ENCODE measurements at places on chromosomes 16 and 17.

DNA sequence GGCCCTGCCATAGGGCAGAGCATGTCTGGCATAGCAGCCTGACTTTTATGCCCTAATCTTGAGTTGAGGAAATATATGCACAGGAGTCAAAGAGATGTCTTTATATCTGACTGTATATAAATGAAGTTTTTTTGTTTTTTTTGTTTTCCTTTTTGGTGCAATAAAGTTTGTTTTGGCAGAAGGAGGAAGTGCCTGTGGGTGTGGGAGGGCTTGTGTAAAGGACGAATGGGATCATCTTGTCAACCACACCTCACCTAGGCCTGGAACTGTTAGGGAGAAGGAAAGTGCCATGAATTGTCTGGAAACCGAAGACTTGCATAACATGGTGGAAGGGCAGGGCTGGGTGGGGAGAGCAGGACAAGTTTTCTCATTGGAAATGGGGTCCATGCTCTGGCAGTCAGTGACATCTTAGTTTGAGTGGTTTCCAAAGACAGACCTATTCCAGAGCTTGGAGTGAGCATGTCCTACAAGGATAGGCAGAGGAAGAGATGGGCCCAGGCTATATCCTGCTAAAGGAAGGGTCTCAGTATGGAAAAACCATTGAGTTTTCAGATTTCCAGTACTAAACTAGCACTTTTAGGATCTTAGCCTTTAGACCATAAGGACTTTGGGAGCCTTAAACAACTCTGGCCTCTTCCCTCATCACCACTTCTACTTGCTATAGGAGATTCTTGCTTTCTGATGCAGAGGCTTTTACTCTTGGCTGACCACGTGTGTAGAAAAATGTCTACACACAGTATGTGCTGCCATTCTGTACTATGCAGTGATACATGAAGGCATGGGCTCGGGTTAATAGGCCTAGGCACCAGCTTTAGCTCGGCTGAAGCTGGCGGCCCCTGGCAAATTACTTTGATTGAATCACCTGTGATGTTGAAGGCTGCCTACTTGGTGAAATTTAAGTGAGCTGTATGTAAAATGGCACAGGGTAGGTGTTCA is 15.5 kb downstream of the SNF8 start:
- DNase-seq: no peak

DNA sequence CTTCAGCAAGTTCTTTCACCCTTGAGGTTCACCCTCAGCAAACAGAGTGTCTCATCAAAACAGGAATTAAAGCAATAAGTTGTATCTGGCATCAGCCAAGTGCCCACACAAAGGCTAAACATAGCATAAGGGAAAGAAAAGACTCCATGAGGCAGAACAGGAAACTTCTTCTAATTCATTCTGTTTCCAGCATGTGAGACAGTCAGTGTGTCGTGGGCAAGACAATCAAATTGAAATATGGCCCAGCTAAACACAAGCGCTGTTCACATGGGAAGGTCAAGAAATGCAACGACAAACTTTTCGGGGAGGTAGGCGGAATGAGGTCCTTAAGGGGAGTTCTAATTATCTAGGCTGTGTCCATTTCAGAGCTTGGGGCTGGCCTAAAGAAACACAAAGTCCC is 393.4 kb downstream of the HAPSTR1 start:
- no peak for DNase-seq

DNA sequence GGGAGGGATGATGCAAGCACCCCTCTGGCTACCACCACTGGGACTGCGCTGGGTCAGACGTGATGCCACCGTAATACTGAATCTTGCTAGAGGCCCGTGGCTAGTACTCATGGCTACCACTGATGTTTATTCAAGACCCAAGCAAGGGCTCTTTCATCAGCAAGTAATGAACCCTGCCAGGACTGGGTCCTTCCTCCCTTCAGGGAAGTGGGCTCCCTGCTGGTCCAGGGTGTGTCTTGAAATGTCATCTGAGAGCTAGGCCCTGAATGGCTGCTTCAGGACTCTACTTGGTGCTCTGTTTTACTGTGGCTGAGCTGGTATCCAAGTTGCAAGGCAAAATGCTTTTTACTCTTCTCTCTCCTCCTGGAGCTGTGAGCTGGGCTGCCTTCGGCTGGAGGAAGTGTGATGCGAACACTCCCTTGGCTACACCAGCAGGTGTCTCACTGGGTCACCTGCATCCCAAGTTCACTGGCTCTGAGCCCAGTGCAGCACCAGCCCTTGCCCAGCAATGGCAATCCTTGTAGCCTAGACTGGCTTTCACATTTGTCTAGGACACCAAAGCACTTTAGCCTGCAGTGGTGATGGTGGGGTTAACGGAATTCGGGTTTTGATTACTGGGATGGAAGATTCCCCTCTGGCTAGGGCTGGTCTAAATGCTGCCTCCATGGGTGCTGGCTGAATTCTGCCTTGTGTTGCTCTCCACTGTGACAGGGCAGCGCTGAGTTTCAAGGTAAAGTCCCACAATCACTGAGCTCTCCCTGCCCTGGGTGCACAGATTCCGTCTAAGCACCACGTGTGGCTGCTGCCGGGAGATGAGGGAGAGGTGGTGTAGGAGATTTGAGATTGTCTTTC is 98.6 kb downstream of the USP22 start:
- DNase-seq: peak; percentile 51

DNA sequence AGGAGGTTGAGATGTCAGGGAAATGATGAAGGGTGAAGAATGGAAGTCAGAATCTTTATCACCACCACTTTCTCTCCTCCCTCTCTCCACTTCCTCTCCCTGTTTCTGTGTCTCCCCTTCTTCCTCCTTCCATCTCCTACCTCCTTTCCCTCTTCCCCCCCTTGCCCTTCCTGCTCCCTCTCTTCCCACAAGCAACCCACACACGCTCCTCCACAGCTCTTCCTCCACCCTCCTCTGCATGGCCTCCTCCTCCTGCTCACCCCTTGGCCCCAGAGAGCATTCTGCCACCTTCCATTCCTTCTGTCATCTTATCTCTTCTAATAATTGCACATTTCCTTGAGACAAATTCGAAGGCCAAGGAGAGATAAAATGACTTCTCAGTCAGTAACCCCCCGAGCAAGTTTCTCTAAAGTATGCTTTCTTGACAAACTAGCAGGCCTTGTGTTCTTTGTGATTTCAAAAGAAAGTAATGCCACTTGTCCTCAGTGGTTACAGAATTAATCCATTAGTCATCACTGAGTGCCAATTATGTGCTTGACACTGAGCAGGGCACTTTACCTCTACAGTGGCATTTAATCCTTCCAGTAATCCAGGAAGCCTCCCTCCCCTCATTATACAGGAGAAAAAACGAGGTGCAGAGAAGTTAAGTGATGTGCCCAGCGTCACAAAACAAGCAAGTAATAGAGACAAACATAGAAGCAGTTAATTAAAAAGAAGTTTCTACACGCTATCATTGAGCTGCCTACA is 72.3 kb upstream of the CCL1 start:
- DNase-seq: no peak

DNA sequence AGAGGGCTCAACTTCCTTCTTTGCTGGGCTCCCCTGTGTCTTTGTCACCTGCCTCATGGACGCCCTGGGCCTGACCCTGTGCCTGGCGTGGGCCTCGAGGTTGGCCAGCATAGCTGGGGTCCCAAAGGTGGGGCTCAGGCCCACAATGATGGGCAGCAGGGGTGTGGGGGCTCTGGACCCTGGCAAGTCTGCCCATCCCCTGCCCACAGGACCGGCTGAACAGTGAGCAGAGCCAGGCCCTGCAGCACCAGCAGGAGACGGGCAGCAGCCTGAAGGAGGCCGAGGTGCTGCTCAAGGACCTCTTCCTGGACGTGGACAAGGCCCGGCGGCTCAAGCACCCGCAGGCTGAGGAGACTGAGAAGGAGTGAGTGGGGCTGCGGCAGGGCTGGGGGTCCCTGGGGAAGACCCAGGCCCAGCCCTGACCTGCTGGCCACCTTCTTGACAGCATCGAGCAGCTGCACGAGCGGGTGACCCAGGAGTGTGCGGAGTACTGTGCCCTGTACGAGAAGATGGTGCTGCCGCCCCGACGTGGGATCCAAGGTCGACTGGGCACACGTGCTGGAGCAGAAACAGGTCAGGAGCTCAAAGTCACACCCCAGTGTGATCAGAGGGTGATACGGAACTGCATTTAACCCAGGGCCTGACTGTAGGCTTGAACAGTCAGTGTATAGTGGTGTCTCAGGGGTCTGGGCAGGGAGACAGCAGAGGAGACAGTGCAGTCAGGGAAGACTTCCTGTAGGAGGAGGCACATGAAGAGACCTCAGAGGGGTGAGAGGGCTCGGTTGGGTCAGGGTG is 3.8 kb downstream of the EVPLL start:
- DNase-seq: no peak

DNA sequence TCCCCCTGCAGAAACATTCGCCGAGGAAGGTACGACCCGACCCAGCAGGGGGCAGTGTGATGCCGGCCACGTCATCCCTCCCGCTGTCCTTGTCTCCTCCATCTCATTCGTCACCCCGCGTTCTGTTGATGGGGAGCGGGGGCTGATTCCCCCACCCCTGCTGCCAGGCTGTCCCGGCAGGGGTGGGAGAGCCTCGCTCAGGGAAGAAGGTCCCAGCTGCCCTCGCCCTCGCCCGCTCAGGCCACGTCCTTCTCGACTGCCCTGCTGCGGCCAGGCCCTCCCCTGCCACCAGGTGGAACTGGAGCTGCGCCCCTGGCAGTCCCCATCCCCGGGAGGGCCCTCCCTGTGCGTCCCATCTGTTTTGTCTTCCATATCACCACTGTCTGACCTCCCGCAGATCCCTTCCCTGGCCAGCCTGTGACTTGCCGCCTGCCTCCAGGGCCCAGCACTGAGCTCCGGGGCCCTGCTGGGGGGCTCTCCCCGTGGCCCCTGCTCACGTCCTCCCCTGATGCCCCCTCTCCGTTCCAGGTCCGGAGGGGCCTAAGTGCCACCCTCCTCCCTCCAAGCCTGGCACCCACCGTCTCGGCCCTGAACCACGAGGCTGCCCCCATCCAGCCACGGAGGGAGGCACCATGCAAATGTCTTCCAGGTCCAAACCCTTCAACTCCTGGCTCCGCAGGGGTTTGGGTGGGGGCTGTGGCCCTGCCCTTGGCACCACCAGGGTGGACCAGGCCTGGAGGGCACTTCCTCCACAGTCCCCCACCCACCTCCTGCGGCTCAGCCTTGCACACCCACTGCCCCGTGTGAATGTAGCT is 20.6 kb downstream of the ADAM11 start:
- peak; percentile 86 for DNase-seq

DNA sequence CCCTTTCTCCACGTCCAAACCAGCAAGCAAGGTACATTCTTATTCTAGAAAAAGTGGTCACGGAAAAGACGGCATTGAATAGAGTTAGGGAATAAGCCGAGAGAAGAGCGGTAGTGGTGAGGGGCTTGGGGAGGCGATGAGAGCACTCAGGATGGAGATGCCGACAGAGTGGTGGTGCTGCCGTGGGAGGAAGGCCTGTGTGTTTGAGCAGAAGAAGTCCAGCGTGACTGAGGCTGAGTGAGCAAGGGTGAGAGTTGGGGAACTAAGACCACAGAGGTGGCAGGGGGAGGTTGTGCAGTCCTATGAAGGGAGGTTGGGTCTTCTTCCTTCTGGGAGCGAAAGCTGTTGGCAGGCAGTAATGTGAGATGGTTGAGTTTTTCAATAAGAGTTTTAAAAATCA is 252.3 kb downstream of the ABCC12 start:
- DNase-seq: no peak

GRCh38 chr17:75103601-75104554 is 5.9 kb upstream of the ARMC7 start:
- no peak for DNase-seq

DNA sequence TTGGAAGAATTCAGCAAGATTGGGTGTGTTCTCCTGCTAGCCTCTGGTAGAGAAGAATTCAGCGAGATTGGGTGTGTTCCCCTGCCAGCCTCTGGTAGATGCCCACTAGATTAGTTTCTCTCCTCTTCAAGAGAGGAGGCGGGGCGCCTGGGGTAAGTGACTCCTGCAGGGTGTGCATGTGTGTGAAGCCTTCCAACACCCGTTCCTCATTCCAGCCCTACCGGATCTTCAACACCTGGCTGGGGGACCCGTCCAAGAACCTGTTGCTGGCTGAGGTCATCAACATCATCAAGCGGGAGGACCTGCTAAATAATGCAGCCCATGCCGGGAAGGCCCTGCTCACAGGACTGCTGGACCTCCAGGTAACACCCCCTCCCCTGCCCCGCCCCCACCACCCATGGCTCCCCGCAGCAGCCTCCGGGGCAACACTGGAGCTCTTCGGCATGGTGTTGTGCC is 21.3 kb downstream of the TMEM186 start:
- DNase-seq: no peak

GRCh38 chr16:72428681-72429376 is 256.9 kb upstream of the PMFBP1 start:
- DNase-seq: no peak

GRCh38 chr16:11473728-11474127 is 113.0 kb downstream of the LITAF start:
- DNase-seq: no peak

GRCh38 chr17:39563476-39563875 is 44.2 kb downstream of the NEUROD2 start:
- no peak for DNase-seq

DNA sequence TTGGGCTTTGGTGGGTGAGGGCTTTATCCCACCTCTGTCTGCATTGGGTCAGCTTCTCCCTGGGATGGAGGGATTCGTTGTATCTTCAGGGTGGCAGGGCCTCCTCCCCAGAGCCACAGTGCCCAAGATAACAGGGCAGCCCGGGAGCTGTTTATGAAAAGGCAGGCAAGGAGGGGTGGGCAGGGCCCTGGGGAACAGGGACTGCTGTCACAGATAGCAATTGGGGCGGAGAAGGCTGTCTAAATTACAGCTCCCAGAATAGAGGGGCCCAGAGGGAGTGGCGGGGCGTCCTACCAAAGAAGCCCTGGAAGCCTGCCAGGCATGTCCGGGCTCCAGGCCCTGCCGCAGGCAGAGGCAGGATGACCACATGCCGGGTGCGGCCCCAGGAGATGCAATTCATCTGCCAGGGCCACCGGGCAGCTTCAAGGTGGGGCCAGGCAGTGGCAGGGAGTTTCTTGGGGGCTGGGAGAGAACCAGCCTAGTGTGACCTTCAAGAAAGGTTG is 18.8 kb upstream of the PHOSPHO1 start:
- no peak for DNase-seq

DNA sequence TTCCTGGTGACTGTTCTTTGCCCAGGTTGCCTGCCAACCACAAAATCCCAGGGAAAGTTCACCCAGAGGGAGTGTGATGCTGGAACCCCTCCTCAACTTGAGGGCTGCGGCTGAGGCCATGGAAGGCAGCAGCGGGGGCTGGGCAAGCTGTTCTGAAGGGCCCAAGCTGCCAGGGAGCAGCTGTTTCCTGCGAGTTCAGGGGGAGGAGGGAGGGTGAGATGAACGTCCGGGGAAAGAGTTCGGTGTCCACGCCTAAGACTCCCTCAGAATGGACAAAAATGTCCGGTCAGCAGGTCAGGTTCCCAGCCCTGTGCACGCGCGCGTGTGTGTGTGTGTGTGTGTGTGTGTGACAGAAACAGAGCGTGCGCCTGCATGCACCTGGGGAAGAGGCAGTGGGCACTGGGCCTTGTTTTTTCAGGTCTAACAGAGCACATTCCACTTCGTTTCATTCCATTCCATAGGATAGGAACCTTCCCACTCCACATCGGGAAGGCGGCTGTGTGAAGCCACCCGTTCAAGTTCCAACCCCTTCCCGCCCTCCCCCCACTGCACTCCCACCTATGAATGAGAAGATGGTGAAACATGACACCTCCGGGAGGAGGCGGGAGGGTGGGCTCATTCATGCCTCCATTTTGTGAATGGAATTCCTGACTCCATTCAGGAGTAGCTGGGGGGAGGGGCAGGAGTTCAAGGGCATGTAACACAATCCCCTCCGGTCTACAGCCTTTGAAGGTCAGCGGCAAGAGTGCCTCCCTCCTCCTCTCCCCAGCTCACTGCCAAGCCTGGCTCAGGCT is 15.7 kb downstream of the ETV4 start:
- DNase-seq: no peak
